ENCODE measurements at places on chromosomes 7 and 10.

DNA sequence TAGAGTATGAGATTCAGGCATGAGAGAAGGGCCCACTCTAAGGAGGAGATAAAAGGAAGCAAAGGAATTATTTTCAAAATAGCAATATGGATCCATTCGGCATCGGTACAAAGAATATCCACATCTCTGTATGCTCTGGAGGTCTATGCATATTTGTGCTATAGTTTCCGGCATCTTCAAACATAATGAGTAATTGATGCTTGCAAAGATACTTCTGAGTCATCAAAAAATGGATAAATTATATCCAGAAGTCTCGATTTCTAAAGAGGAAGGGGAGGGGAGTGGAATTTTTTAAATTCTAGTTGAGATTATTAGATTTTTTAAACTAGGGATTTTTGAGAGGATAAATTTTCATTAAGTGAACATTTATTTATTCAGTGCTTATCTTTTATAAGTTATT is 72.9 kb upstream of the KIAA1217 start:
- DNase-seq: no peak

DNA sequence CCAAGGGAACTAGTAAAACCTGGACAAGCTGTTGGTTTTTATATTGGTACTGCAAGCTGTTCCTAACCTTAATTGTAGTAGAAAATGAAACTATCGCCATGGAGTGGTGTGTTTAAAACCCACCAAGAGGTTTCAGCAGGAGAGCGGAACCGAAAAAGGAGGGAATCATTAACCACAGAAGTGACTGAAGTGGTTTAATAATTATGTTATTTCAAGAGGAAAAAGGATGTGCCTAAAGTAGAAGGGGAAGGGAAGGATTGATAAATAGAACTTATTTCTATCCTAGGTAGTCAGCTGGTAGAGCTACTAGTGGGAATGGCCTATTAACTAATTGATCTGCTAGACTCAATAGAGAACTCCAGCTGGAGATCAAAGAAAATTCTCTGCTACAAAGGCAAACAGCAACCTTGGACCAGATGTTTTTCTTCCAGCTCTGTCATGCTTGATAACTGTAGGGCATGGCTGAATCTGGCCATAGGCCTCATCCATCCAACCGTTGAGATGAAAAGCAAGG is 91.8 kb downstream of the BAMBI start:
- no peak for DNase-seq

DNA sequence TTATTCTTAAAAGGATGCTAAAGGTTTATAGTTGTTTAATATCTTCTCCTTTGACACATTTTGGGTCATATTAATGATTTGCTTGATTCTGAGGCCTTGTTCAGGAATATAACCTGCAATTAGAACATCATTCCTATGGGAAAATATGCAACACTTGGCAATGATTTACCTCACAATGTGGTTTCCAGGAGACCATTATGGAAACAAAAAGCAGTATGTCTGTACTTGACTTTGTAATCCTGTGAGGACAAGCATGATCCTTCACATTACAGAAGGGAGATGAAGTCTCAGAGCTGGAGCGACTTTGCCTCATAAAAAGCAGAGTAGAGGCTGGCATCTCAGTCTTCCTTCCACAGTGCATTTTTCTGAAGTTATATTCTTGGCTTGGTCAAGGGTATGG is 57.0 kb upstream of the CDCA7L start:
- DNase-seq: no peak

GRCh38 chr10:5291501-5292195 is 73.1 kb upstream of the UCN3 start:
- DNase-seq: peak; percentile 14

GRCh38 chr7:108251700-108252099 is 121.5 kb upstream of the LAMB4 start:
- DNase-seq: no peak

GRCh38 chr7:42011846-42012245 is 225.2 kb downstream of the GLI3 start:
- DNase-seq: no peak

GRCh38 chr7:90604383-90604782 is 8.3 kb downstream of the CDK14 start:
- no peak for DNase-seq

GRCh38 chr7:37918526-37918925 is 1.9 kb upstream of the SFRP4 start:
- DNase-seq: no peak

- DNase-seq: no peak
Observed at GRCh38 chr7:140609646-140610045, 31.0 kb downstream of the DENND2A start.

- DNase-seq: no peak
Observed at GRCh38 chr10:126042354-126042753, 146.0 kb downstream of the FANK1 start.

GRCh38 chr10:75176046-75176445 is 34.5 kb upstream of the VDAC2 start:
- DNase-seq: no peak

GRCh38 chr7:22675917-22676343 is 51.1 kb upstream of the IL6 start:
- DNase-seq: peak; percentile 26
